ENCODE measurements at places on chromosomes 6 and 20.

DNA sequence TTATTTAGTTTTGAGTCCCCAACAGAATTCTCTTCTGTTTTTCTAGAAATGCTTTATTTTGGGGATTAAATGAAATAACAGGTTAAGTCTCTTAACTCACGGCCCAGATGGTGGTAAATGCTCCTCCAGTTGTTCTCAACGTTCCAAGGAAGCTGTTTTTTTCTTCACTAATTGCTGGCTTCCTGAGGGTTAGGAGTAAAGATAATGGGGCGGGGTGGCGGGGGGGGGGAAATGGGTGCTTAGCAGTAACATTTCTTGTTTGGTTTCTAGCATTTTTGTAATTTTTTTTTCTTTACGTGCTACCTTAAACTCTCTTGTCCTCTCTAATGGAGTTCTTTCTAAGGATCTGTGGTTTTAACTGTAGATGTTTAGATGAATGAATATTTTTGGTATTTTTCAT, 2.2 kb downstream of the SRSF3 start:
- DNase-seq, result no peak

GRCh38 chr6:363909-364308, 27.6 kb upstream of the IRF4 start:
- DNase-seq, result no peak

DNA sequence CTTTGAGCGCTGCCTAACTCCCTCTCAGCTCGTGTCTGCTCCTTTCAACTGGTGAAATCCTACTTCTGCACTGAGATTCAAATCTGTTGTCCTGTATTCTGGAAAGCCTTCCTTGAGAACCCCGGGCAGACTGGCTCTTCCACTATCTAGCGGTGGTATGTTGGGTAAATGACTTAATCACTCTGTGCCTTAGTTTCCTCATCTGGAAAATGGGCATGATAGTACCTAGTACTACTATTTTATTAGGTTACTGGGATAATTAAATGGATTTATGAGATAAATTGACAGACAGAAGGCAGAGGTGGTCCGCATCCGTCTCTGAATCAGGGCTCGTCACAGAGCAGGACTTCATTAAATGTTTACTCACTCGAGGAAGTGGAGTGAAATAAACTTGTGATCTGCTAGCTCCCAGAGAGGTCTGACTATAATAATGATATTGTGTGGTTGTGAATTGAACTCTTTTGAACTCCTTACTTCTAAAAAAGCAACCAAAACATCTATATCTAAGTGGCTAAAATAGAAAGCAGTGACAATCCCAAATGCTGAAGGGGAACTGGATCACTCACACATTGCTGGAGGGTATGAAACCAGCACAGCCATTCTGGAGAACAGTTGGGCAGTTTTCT, 26.6 kb downstream of the PPP1R16B start:
- no peak for DNase-seq

GRCh38 chr6:119379809-119380208, 30.2 kb upstream of the MAN1A1 start:
- no peak for DNase-seq

GRCh38 chr6:109894181-109894580, 83.9 kb upstream of the GPR6 start:
- no peak for DNase-seq

GRCh38 chr6:91664327-91664959, 1077.6 kb upstream of the MAP3K7 start:
- peak; percentile 1 for DNase-seq

- DNase-seq, result no peak
Measured at GRCh38 chr20:20955892-20956291, 150.3 kb downstream of the LINC00237 start.

DNA sequence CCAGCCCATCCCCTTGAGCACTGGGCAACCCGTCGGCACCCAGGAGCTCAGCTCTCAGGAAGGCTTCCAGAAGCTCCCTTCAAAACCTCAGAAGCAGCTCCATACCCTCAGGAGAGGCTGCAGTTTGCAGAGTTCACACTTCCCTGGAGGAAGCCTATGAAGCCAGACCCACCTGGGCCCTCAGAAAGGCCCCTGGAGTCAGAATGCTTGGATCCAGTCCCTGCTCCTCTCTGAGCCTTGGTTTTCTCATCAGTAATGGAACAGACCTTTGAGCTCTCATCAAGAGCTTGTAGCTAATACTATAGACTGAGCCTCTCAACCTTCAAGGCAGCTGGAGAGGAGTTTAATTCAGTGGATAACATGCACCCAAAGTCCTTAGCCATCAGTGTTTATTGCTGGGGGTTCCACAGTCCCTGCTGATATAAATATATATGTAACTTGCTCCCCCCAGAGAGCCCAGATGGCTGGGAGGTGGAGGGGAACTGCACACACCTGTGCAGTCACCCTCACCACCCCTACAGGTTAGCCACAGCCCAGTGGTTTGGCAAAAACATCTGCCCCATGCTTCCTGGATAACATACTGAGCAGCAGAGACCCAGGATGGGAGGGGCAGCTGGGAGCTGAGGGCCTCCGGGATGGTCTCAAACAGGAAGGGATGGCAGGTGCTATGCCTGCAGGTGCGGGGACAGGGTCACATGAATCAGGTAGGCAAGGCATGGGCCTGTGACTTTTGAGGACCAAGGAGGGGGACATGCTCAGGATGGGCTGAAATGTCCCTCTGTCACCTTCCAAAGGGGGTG, 120.1 kb downstream of the SNX5 start:
- no peak for DNase-seq

Data from HepG2 (cell line).